ENCODE measurements at places on chromosomes 12 and 14.

- no peak for DNase-seq
Observed at GRCh38 chr14:33254342-33254741, 315.7 kb downstream of the NPAS3 start.

GRCh38 chr12:90393089-90393488 lies 561.9 kb downstream of the CCER1 start:
- no peak for DNase-seq

DNA sequence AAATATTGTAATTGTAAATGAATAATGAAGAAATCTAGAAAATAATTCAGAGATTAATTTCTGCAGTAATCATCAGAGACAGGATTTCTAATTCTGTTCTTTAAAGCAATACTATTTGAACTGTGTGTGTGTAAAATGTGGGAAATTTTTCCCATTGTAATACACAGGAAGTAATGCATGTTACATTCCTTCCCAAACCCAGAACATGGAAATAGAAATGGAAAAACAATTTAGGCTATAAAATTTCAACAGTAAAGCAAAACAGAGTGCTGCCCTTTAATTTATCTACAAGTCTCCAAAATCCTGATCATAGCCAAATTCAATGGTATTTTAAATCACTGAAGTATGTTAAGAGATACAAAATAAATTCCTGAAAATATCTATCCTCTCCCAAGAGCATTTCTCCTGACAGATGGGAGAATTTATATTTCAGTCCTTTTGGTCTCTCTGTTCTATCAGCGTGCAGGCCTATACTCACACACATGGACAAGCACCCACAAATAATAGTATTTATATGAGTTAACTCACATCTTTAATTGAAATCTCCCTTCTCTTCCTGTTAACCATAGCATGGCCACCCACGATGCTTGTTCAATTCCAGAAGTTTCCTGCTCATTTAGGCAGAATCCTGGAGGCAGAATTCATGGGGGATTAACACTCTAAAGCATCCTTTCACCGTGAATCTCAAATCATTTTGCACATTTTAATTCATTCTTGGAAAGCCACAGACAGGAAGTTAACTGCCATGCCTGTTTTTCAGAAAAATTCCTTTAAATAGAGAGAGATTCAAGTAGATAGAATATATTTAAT lies 1465.4 kb upstream of the FLRT2 start:
- no peak for DNase-seq

- no peak for DNase-seq
Observed at GRCh38 chr14:52351233-52352060, 37.3 kb downstream of the PTGER2 start.

GRCh38 chr14:85853996-85854526 lies 324.1 kb downstream of the FLRT2 start:
- DNase-seq: no peak

- no peak for DNase-seq
Observed at GRCh38 chr12:93221841-93222240, 155.9 kb upstream of the NUDT4 start.

- DNase-seq: no peak
Observed at GRCh38 chr12:67524861-67525616, 123.5 kb upstream of the DYRK2 start.

GRCh38 chr14:100619396-100620254 lies 32.4 kb upstream of the BEGAIN start:
- DNase-seq: no peak

DNA sequence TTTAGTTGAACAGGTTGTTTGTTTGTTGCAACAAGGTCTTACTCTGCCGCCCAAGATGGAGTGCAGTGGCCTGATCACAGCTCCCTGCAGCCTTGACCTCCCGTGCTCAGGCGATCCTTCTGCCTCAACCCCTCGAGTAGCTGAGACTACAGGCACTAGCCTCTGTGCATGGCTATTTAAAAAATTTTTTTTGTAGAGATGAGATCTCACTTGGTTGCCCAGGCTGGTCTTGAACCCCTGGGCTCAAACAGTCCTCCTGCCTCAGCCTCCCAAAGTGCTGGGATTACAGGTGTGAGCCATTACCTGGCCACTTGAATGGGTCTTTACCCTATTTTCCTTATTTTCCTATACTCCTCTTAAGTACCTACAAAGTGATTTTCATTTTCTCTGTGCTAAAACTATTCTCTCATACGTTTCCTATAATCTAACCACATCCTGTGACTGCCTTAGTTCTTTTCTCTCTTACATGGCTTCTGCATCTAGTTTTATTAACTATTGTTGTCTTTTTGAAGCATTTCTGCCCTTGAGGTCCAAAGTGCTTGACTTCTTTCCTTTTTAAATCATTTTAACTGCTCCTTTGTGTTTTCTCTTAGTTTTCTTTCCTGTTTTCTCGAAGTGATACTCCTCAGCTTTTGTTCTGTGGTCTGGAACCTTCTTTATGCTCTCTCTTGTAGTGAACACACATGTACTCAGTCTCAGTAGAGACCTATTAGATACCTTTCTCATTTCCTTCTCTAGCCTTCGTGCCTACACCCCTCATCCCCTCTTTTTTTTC lies 14.1 kb downstream of the GPX2 start:
- no peak for DNase-seq

DNA sequence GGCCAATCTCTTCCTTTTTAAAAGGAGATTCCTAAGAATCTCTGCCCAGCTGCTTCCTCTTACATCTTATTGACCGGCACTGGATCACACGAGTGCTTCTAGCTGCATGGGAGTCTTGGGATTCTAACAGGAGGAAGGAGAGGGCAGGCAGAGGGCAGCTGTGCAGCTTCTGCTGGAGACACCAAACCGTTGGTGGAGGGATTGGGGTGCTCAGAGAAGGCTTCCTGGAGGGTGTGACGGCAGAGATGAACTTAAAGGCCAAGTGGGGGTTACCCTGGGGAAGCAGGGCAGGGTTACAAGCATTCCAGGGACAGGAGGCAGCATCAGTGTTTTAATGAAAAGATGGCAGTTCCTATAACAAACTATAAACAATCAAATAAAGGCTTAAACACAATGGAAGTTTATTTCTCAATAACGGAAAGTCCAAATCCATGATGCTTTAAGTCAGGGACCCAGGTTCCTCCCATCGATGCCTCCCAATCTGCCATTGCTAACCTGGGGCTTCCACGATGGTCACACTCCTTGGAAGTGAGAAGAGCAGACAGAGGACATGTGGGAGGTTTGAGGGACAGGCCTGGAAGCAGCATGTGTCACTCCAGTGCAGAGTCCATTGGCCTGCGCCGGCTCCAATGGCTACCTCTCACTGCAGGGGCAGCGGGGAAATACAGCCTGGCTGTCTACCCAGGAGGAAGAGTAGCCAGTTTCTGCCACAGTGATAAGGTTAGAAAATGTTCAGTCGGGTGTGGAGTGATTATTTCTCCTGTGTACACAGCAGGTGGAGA lies 53.1 kb upstream of the DDX11 start:
- DNase-seq: no peak

DNA sequence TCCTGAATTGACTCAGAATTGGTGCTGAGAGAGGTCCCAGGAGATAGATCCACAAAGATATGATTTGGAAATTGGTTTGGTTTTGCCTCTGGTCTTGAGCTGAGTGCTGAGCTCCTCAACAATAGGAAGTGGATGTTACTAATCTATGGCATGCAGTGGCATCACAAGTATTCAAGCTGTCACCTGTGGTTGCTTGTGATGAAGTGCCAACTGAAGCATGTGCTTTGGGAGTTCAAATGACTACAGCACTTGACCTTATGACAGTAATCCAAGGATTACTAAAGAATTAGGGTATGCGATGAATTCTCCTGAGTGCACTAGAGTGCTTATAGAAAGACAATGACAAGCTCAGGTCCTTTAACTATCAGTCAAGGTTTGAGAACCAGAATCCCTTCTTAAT lies 406.2 kb downstream of the NOVA1 start:
- DNase-seq: no peak

- no peak for DNase-seq
Observed at GRCh38 chr12:94819011-94819410, 168.7 kb upstream of the TMCC3 start.

GRCh38 chr12:52003016-52003550 lies 3.7 kb upstream of the TAMALIN start:
- no peak for DNase-seq

- no peak for DNase-seq
Observed at GRCh38 chr14:66782853-66783252, 274.9 kb downstream of the GPHN start.

DNA sequence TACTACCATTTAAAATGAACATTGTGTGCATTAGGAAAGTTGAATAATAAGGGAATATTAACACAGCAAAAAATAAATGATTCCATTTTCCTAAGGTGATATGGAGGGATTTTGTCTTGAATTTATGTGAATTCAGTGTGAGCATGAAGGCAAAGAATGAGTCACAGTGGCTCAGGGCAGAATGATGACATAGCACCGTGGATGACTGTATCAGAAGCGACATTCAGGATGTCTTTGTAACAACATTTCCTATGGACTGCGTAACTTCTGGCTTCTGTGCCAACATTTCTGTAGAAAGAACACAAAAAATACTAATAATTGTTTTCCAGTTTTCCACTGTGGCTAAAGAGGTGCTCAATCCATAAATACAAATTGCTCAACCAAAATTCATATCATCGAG lies 54.6 kb downstream of the TTC8 start:
- DNase-seq: no peak

DNA sequence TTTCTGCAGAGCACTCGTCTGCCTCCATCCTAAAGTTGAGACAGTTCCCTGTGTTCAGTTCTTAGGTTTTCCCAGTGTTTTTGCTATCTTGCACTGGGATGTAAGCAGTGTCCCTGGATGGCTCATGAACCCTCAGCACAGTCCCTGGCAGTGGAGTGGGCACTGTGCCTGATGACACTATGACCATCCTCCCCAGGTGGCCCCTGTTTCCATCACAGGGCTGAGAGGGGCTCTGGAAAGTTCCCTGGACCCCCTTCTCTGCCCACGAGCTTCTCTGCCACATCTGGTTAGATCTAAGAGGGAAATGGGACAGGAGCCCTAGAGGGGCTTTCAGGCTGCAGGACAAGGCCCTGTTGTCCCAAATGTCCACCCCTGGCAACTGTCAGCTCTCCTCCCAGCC lies 249.8 kb upstream of the SFSWAP start:
- no peak for DNase-seq

GRCh38 chr12:111747333-111747732 lies 19.4 kb upstream of the ALDH2 start:
- no peak for DNase-seq

GRCh38 chr14:58100735-58101368 lies 51.2 kb downstream of the ARMH4 start:
- DNase-seq: no peak

GRCh38 chr12:24895612-24896011 lies 53.3 kb downstream of the BCAT1 start:
- no peak for DNase-seq

- DNase-seq: no peak
Observed at GRCh38 chr14:81557146-81557545, 23.5 kb upstream of the SEL1L start.

DNA sequence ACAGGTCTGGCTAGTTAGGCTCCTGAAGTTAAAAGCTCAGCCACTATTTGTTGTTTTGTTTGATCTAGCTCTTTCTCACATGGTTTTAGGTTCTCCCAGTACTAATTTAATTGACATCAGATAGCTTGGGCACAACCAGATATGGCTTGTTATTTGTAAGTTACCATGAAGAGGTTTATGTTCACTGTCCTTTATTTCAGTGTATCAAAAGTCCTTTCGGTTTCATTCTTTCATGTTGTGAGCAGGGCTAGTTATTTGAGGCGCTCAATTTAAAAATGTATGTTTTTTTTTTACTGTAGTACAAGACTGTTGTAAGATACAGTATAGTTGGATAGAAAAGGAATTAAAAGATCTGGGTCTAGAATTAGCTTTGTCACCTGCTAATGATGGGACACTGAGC lies 7.0 kb downstream of the GPX2 start:
- DNase-seq: no peak

DNA sequence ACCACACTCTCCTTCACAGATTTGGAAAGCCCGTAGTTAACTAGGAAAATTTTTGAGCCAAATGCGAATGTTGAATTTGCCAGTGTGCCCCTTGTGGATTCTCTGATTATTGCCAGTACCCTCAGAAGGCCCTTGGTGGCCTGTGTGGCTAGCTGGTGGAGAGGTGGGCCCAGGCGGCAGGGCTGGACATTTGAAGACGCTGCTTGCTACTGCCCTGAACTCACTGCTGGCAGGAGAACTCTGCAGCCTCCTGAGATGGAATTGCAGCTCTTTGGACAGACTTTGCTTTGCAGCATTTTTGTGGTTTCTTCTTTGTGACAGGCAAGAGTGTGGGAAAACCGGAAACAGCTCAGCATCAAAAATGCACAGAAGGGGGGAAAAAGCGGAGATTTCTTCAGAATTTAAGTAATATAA lies 97.6 kb downstream of the TGFB3 start:
- no peak for DNase-seq

DNA sequence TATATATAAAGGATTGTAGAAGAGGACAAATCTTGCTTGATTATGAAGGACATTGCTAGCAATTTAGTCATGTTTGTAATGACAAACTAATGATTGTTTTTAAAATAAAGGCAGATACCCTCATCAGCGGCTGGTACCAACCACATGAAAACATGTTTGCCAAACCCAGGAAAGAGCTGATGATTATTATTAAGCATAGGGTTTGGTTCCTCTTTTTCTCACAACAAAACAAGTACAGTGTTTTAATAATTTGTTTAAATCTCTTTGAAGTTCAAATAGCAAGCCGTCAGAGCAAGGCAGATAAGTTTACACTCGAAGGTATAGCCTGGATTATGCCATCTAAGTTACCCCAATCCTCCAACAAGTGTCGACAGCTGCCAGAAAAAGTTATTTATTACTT lies 5.3 kb upstream of the SINHCAF start:
- DNase-seq: no peak

GRCh38 chr14:72792051-72792788 lies 101.7 kb downstream of the DPF3 start:
- DNase-seq: no peak

DNA sequence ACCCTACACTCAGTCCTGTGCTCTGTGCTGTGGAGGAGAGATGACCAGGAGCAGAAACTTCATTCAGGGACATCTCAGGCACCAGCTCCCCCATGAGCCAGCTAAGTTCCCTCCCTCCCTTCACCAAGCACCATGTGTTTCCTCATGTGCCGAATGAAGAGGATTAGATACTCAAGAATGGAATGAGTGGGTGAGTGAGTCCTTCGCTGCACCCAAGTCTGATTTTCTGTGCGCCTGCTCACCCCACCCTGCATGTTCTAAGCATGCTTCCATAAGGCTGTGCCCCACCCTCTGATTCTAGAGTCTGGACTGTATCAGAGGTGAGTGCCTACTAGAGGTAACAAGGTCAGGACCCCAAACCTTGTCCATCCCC lies 12.1 kb downstream of the SERPINA5 start:
- DNase-seq: no peak

DNA sequence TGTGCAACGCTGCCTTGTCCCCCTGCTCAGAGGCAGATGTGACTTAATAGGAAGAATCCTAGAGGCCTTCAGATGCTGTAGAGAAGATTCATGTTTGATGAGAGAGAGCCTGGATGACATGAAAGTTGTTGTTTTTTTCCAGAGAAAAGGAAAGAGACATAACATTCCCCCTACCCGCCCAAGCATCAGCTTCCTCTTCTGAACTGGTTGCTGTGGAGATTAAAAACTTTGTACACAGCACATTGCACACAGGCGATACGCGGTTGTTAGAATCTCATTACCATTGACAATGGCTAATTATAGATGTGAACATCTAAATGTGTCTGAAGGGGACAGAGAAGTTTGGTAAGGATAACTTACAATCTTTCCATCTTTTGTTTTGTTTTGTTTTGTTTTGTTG lies 13.6 kb upstream of the ETFBKMT start:
- no peak for DNase-seq
